ENCODE measurements at places on chromosomes 1 and 21.

GRCh38 chr1:226185141-226186036 lies 1.2 kb downstream of the ACBD3 start:
- no peak for DNase-seq

DNA sequence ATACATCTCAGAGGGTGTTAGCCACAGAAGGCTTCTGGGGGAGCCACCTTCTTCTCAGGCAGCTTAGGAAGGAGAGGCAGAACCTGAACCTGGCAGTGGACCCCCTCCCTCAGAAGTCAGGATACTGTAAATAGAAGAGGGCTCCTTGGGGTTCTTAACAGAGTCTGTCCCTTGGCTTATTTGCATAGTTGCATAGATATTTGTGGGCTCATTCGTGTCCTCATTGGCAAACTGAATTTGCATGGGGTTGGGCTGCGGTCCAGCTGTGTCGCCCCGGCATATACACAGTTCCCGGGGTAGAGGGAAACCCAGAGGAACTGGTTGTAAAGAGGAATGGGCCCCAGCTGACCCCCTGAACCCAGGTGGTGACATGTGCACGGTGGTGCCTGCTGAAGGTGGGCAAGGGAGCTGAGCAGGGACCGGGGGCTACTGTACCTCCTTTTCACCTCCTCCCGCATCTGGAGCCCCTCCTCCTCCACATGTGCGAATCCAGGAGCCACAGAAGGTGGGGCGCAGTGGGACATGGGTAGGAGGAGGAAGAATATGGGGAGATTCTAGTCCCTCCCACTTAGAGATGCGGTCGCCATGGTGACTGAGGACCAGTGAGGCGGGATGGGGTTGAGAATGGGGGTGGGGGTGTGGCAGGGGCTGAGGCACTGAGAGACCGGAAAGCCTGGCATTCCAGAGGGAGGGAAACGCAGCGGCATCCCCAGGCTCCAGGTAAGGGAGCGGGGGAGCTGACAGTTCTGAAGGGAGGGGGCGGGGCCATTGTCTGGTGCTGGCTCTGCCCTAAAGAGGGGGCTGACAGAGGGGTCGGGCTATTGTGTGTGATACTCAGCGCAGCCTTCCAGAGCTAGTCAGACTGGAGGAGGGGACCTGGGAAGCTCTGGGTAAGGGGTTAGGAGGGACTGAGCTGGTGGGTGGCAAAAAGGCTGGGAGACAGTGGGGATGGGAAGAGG lies 3.7 kb upstream of the SEMA4A start:
- DNase-seq: no peak

DNA sequence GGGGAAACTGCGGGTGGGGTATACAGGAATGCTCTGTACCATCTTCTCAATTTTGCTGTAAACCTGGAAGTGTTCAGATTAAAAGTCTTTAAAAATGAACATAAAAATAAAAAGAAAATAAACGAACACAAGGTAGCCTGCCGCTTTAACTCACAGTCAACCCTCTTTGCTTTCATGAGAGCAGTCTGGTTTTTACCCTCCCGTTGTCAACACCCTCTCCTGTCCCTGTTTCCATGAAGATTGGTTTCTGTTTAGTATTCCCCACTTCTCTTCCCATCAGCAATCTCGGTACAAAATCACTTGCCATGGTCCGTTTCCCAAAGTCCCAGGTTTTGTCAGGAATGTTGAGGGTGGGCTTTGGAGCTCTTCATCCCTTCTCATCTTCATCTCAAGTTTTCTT lies 28.8 kb downstream of the MT1HL1 start:
- DNase-seq: no peak

GRCh38 chr1:69570356-69570755 lies 2.6 kb downstream of the LRRC7 start:
- DNase-seq: no peak

DNA sequence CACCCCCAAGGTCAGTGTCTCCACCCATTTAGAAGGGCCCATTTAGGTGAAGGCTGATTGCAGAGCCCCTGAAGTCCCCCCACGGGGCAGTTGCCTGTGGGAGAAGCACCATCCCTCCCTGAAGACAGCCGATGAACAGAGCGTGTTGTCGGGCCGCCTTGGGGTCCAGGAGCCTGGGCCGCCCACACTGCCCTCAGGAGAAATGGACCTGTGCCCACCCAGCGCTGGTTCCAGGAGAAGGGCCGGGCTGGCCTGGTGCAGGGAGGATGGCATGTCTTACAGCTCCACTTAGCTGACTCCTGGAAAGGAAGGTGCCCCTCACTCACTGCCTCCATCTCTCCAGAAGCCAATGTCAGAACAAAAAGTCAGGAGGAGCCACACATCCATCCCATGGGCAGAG lies 252.7 kb upstream of the VAMP3 start:
- no peak for DNase-seq

GRCh38 chr1:93845538-93846205 lies 33.3 kb downstream of the DNTTIP2 start:
- no peak for DNase-seq

GRCh38 chr1:245431706-245432105 lies 276.9 kb downstream of the KIF26B start:
- DNase-seq: no peak

GRCh38 chr1:184827600-184828368 lies 73.1 kb upstream of the EDEM3 start:
- no peak for DNase-seq

DNA sequence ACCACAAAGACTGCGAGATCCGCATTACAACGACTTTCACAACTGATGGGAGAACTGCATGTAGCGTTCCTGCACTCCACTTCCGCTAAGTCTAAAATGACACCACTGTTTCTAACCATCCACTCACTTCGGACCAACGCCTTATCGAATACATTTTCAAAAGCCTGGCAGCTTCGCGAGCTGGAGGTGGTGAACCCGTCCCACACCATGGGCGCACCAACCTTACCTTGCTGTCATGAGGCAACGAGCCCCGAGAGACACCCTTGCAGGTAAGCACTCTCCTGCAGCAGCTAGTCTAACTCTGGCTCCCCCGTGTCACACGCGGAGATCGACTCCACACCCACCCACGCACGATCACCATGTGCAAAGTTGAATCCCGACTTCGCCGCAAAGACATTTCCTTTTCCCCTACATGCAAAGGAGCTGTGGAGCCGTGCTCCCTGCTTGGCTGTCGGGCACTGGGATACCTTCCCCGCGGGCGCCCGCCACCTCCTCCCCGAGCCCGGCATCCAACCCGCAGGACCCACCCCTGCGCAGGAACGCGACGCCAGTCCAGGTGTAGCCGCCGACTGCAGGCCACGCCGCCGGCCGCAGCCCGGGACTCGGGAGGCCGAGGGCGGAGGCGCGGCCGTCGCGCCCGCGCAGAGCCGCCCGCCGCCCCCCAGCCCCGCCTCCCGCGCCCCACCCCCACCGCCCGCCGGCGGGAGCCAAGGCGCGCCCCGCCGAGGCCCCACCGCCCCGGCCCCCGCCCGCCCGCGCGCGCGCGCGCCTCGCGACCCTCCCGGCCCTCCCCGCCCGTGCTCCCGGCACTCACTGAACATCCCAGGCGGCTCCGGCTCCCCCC lies 629 bp downstream of the TAF5L start:
- DNase-seq: peak; percentile 84

DNA sequence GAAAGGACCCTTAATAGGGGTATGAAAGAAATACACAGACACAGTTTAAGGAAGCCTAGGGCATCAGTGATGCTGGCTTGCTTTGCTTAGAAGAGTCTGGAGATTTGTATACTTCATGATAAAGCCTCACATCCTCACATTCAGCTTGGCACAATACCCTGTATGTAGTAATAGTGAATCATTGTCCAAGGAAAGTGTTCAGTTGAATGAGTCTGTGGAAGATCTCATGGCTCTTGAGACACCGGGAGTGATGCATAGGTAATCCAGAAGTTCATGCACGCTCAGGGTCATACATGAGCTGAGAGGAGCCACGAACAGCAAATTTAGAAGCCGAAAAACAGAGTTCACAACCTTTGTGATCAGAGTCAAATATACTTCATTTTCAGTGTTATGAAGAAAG lies 537.2 kb upstream of the TMPRSS15 start:
- DNase-seq: no peak

GRCh38 chr1:78651241-78651640 lies 1.6 kb downstream of the IFI44 start:
- no peak for DNase-seq

DNA sequence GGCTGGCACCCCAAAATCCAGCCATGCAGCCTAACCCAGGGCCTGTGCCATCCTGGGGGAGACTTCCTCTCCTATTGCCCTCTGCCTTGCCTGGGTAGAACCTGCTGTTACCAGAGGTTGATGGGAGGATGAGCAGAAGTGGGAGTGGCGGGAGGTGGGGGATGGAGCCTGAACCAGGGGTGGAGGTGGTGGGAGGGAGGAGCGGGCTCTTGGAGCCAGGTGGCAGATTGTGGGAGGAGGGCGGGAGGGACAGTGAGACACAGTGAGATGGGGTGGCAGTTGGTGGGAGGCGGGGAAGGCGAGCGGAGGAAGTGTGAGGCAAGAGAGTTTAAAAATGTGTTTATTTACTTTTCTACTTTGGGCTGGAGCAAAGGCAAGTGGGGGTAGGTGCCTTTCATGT lies 87.3 kb downstream of the KCNJ6 start:
- no peak for DNase-seq

GRCh38 chr1:36306210-36306901 lies at the start of gene SH3D21:
Gene SH3D21 (plus strand): TSS chr1:36306368. CDS start chr1:36306421, 53 bp downstream.
- peak; percentile 88 for DNase-seq

GRCh38 chr1:45583264-45583665 lies 576 bp upstream of the NASP start:
- DNase-seq: peak; percentile 97

DNA sequence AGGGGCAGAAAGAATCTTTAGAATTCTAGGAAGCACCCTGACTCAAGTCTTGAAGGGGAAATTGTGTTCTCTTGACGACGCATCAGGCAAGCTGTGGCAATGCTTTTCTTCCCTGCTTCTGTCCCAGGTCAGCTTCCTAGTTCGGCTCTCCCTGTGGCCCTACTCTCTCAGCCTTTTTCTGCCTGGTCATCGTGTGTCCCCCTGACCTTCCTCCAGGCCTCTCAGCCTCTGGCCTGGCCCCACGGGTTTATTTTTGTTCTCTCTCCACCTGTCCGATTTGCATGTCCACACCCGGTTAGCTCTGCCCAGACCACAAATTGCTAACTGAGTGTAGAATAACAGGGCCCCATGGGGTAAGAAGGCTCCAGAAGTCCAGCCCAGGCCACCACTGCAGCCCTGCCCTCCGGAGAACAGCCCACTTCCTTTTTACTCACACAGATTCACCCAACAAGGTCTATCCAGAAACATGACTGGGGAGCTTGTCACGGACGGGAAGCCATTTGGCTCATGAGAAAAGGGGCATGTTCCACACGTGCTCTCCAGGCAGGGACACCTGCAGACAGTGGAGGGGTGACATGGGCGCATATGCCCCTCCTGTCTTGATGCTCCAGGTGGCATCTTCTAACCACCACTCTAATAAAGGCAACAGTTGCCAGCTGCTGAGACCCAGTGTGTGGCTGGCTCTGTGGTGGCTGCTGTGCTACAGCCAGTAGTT lies 9.8 kb downstream of the KCNN3 start:
- DNase-seq: no peak

DNA sequence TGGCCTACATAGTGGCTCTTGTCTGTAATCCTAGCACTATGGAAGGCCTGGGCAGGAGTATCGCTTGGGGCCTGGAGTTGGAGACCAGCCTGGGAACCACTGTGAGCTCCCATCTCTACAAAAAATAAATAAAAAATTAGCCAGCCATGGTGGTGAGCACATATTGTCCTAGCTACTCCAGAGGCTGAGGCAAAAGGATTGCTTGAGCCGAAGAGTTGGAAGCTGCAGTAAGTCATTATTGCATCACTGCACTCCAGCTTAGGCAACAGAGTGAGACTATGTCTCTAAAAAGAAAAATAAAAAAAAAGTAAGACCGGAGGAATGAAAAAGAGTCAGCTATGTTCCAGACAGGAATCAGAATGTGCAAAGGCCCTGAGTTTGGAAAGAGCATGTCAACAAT lies 115.3 kb downstream of the CYYR1 start:
- no peak for DNase-seq

- no peak for DNase-seq
Observed at GRCh38 chr1:20223551-20224419, 37.5 kb upstream of the PLA2G2C start.

GRCh38 chr1:39865762-39866161 lies 17.5 kb downstream of the TRIT1 start:
- no peak for DNase-seq

GRCh38 chr1:198771563-198772153 lies 132.8 kb downstream of the PTPRC start:
- DNase-seq: no peak

GRCh38 chr1:147534386-147534785 lies 6.9 kb upstream of the BCL9 start:
- no peak for DNase-seq

DNA sequence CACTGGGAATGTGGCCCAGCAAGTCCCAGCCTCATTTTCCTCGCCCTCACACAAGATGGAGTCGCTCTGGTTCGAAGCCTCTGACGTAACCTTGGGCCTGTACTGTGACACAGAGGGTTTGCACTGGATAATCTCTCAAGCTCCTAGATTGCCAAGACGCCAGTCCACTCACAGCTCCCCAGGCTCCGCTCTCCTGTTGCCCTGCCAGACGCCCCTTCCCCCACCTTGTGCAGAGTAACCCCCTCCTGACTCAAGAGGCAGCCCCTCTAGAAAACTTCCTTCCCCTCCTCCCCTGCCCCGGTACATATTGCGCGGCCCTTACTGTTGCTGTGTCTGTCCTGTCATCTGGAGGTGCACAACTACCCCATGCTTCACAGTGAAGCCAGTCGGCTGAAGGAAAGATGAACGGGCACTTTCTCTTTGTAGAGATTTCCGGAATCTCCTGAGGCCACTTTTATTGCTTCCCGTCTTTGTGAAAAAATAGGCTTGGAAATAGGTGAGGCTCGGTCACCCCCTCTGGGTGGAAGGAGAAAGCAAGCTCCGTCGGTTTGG lies 981 bp upstream of the KIAA1614 start:
- peak; percentile 52 for DNase-seq

DNA sequence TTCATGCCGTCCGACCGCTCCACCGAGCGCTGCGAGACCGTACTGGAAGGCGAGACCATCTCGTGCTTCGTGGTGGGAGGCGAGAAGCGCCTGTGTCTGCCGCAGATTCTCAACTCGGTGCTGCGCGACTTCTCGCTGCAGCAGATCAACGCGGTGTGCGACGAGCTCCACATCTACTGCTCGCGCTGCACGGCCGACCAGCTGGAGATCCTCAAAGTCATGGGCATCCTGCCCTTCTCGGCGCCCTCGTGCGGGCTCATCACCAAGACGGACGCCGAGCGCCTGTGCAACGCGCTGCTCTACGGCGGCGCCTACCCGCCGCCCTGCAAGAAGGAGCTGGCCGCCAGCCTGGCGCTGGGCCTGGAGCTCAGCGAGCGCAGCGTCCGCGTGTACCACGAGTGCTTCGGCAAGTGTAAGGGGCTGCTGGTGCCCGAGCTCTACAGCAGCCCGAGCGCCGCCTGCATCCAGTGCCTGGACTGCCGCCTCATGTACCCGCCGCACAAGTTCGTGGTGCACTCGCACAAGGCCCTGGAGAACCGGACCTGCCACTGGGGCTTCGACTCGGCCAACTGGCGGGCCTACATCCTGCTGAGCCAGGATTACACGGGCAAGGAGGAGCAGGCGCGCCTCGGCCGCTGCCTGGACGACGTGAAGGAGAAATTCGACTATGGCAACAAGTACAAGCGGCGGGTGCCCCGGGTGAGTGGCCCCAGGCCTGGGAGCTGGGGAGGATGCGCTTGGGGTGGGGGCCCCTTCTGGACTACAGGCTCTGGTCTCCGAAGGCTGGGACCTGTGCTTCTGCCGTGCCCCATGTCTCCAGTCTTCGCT lies 1.1 kb downstream of the SKI start:
- peak; percentile 86 for DNase-seq

- DNase-seq: no peak
Observed at GRCh38 chr1:174890024-174890423, 109.7 kb upstream of the CACYBP start.

All from upper lobe of right lung (tissue), 1 donor.